ENCODE measurements at places on chromosomes 7 and 10. TPM values are rescaled to one million over a fixed set of nuclear protein-coding genes. Genes with fewer than 3 reads are reported as not detected.

- peak; percentile 81 for DNase-seq
Measured at GRCh38 chr7:134513169-134513752, 14.1 kb upstream of the AKR1B10 start.

- DNase-seq = no peak
Measured at GRCh38 chr7:5470816-5471215, 47.2 kb upstream of the TNRC18 start.

The BEND7 gene
- 5.8 TPM for total RNA-seq

The GIGYF1 gene
- total RNA-seq = 19.5 TPM

GRCh38 chr10:118842843-118843624 is 88.3 kb upstream of the CACUL1 start:
- no peak for DNase-seq

The TRA2A gene
- total RNA-seq = 14.7 TPM

DNA sequence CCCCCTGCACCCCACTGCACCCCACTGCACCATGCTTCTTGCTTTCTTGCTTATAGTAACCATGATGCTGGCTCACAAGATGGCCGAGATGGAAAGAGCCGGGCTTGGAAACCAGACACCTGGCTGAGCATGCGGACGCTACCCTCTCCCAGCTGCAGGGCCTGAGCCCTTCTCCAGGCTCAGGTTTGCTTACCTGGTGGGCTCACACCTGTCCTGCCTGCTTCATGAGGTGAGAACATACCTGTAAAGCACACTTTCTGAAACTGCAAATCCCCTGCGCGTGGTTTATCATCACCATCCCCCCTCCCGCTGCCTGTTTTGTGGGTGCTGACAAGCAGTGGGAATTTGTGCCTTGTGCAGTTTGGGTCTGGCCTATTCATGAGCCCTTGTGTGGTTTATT is 302.7 kb downstream of the GLRX3 start:
- DNase-seq = no peak

DNA sequence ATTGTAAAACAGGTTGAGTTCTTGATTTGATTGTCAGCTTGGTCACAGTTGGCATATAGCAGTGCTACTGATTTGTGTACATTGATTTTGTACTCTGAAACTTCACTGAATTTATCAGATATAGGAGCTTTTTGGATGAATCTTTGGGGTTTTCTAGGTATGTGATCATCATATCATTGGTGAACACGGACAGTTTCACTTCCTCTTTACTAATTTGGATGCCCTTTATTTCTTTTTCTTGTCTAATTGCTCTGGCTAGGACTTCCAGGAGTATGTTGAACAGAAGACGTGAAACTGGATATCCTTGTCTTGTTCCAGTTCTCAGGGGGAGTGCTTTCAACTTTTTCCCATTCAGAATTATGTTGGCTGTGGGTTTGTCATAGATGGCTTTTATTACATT is 86.9 kb downstream of the EXOC4 start:
- DNase-seq = no peak

The GPC2 gene
- total RNA-seq = 0.22 TPM

- no peak for DNase-seq
Measured at GRCh38 chr10:15141136-15142054, 27.1 kb downstream of the NMT2 start.
